ENCODE measurements at places on chromosomes 1 and 21.

- DNase-seq = peak; percentile 61
Observed at GRCh38 chr1:112557385-112557784, 48.6 kb downstream of the WNT2B start.

GRCh38 chr1:7281821-7282220 lies 489.3 kb upstream of the VAMP3 start:
- DNase-seq = peak; percentile 74

DNA sequence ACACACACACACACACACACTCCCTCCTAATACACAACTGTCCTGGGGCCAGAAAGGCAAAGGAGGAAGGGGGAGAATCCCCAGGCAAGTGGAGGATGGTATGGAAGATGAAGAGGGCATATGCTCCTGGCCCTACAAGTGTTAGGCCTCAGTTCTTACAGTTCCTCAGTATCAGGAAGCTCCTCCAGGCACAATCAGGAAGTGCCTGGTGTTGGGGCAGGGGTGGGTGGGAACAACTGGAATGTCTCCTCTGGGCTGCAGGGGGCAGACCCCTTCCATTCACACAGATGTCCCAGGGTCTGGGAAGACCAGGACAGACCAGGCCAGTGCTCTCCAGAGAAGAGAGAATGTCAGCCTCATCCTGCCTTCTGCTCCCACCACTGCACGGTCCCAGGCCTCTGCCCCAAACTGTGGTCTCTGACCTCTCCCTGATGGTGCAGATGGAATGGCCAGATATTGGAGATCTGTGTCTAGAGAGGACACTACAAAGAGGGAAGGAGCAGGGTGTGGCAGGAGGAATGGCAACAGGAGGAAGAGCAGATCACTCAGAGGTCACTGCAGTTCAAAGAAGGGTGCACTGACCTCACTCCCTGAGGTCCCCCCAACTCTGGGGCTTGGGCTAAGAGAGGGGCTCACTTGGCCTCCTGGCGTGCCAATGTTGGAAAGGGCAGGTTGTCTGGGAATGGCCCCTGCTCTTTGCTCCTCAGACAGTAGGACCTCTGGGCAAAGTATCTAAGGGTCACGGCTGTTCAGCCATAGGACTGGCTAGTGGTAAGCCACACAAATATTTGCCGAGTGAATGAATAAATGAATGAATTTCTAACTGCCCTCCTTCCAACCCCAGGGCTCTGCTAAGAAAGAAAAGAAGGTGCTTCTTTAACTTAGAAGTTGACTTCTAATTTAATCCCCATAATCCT lies 2.5 kb upstream of the DENND2D start:
- no peak for DNase-seq

DNA sequence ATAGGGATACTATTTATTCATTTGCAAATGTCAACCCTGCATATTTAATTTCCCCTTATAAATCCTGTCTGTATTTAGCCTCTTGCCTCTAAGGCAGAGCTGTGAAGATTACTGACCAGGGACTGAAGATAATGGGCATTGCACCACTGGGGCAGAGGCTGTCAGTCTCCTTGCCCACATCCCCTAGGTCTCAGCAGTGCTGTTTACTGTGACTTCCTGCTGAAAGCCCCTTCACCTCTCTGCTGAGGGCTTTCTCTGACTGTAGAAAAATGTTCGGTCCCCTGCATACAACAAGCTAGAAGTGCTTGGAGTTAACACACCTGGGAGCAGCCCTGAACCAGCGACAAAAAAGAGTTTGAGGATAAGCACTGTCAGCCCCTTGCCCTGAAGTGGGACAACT lies 28.8 kb downstream of the SLC5A9 start:
- no peak for DNase-seq

- DNase-seq = no peak
Observed at GRCh38 chr1:25906644-25907300, 553 bp upstream of the STMN1 start.

DNA sequence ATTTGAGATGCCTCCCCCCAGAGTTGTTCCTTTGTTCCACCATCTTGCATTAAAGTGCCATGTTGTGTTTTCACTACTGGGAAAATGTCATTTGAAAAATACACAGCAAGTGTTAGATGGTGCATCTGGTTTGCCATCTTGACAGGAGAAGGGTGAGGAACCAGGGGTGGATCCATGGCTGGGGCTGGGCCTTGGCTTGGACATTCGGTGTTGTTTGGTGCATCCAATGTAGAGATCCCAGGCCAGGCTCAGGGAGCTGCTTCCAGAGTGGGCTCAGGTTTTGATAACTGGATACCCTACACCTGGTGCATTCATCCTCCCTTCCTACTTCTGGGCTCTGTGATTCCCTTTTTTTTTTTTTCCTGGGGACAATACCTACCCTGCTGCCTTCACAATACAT lies 103.5 kb downstream of the UCK2 start:
- DNase-seq = no peak

- DNase-seq = no peak
Observed at GRCh38 chr1:32806290-32806689, 10.9 kb downstream of the YARS1 start.

- no peak for DNase-seq
Observed at GRCh38 chr1:60916906-60917305, 165.5 kb upstream of the NFIA start.

- DNase-seq = no peak
Observed at GRCh38 chr1:205939690-205940330, 3.4 kb downstream of the SLC26A9 start.
